ENCODE measurements at places on chromosomes 11 and 22.

GRCh38 chr11:48123934-48124755 lies 92.5 kb upstream of the OR4B1 start:
- no peaks in the 10 kb centered on the region for H3K4me1 ChIP-seq
- H3K27ac ChIP-seq: no peak overlapping the region
- H3K36me3 ChIP-seq: peaks cover 15% of the 10 kb centered on the region
- DNase-seq: no peak
- H3K27me3 ChIP-seq: no peaks in the 10 kb centered on the region

- no peaks in the 10 kb centered on the region for H3K4me1 ChIP-seq
- no peaks in the 10 kb centered on the region for H3K36me3 ChIP-seq
- H3K27ac ChIP-seq: no peak overlapping the region
- H3K4me3 ChIP-seq: no peak overlapping the region
Measured at GRCh38 chr11:101470881-101471520, 112.8 kb downstream of the TRPC6 start.

- H3K4me3 ChIP-seq: no peak overlapping the region
- no peak overlapping the region for H3K27ac ChIP-seq
- no peak for DNase-seq
- no peaks in the 10 kb centered on the region for H3K27me3 ChIP-seq
Measured at GRCh38 chr11:59841514-59841913, 3.8 kb downstream of the CBLIF start.

DNA sequence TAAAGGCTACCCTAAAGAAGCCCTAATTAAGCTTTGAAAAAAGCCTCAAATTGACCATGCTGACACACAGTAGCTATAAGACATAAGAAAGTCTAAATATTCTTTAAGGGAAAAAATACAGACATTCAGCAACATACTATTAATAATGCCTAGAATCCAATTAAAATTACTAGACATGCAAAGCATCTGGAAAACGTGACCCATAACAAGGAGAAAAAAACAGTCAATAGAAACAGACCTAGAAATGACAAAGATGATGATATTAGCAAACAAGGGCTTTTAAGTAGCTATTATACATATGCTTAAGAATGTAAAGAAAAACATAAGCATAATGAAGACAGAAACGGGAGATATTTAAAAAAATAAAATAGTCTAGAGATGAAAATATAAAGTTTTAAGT lies 63.7 kb upstream of the MYOD1 start:
- H3K36me3 ChIP-seq: no peaks in the 10 kb centered on the region
- no peaks in the 10 kb centered on the region for H3K27me3 ChIP-seq
- no peak for DNase-seq
- H3K27ac ChIP-seq: no peak overlapping the region

- no peaks in the 10 kb centered on the region for H3K4me1 ChIP-seq
- no peak for DNase-seq
- H3K4me3 ChIP-seq: no peak overlapping the region
- no peaks in the 10 kb centered on the region for H3K27me3 ChIP-seq
- no peak overlapping the region for H3K27ac ChIP-seq
- H3K36me3 ChIP-seq: no peaks in the 10 kb centered on the region
Measured at GRCh38 chr22:34414467-34415440, 494.5 kb upstream of the LARGE1 start.

- H3K4me1 ChIP-seq: peaks cover 14% of the 10 kb centered on the region
- DNase-seq: no peak
- H3K27me3 ChIP-seq: no peaks in the 10 kb centered on the region
- no peaks in the 10 kb centered on the region for H3K36me3 ChIP-seq
- H3K4me3 ChIP-seq: no peak overlapping the region
Measured at GRCh38 chr11:96311120-96311568, 31.9 kb downstream of the MAML2 start.

DNA sequence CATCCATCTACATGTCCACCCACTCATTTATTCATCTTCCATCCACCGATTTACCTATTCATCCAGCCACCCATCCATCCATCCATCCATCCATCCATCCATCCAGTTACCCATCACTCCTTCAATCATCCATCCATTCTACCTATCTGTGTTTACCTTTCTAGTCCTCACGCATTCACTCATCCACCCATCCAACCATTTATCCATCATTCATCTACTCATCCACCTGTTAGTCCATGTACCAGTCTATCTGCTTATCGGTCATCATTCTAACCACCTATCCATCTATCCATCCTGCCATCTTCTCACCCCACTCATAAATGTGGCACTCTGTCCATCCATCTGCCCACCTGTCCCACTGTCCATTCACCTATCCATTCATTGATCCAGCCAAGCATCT lies 21.9 kb upstream of the MYEOV start:
- DNase-seq: no peak
- H3K4me3 ChIP-seq: no peak overlapping the region
- H3K4me1 ChIP-seq: no peaks in the 10 kb centered on the region
- H3K27ac ChIP-seq: no peak overlapping the region

DNA sequence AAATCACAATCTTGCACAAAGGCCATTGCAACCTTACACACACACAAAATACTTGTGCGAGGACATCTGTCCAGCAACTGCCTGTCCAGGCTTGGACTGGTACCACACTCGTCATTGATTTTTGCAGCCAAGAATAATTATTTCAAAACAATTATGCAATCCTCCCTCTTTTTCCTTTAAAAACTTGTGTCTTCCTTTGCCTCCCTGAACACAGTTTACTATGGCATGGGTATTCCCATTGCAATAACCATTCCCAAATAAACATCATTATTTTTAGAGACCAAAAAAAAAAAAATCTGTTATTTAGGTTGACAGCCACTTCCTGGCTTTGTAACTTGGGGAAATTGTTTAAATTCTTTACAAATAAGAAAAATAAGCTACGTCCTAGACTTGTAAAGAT lies 54.0 kb downstream of the C11orf91 start:
- H3K36me3 ChIP-seq: no peaks in the 10 kb centered on the region
- H3K27ac ChIP-seq: no peak overlapping the region
- DNase-seq: no peak
- H3K27me3 ChIP-seq: no peaks in the 10 kb centered on the region

GRCh38 chr11:68498903-68499883 lies 38.6 kb downstream of the PPP6R3 start:
- H3K4me3 ChIP-seq: peak overlapping the region; percentile 50
- no peaks in the 10 kb centered on the region for H3K36me3 ChIP-seq
- H3K27ac ChIP-seq: peak overlapping the region; percentile 88
- no peaks in the 10 kb centered on the region for H3K27me3 ChIP-seq

DNA sequence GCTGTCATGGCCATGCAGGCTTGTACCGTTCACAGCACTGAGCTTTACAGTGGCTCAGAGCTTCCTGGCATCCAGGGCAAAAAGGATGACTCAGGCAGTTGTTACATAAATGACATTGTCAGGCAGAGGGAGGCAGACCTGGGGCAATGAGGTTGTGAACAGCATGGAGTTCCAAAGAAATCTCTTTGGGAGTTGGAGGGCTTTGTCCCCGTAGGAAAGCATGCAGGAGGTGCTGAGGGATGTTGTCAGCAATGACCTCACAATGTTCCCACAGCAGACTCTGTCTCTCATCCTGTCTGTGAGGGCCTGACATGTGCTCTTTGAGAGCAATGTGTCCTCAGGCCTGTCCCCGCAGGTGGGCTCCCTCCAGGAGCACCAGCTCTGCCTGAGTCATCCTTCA lies 25.9 kb upstream of the PDE2A start:
- H3K36me3 ChIP-seq: peaks cover 4% of the 10 kb centered on the region
- no peaks in the 10 kb centered on the region for H3K4me1 ChIP-seq
- no peak overlapping the region for H3K4me3 ChIP-seq
- no peak for DNase-seq
- H3K27ac ChIP-seq: no peak overlapping the region

Data from psoas muscle (tissue), 8 donors.